ENCODE measurements at places on chromosomes 5 and 9.
A peak's percentile ranks its signal among the peaks of the same experiment; 100 is the strongest.

DNA sequence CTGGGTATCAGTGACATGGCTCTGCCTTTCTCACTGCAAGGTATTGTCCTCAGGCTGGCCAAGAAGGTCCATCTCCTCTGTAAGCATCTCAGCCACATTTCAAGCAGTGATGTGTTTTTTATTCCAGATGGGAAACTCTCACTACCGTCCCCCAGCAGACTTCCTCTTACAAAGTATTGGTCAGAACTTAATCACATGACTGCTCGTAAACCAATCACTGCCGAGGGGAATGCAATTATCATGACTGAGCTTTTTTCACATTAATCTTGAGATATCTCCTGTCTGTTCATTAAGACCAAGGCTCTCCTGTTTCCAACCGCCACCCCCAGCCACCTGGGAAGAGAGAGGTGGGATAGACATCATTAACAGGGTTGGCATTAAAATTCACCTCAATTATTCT lies 76.4 kb downstream of the BNC2 start:
- peak; percentile 61 for DNase-seq

GRCh38 chr5:157568222-157568621 lies 7.4 kb downstream of the ADAM19 start:
- no peak for DNase-seq

DNA sequence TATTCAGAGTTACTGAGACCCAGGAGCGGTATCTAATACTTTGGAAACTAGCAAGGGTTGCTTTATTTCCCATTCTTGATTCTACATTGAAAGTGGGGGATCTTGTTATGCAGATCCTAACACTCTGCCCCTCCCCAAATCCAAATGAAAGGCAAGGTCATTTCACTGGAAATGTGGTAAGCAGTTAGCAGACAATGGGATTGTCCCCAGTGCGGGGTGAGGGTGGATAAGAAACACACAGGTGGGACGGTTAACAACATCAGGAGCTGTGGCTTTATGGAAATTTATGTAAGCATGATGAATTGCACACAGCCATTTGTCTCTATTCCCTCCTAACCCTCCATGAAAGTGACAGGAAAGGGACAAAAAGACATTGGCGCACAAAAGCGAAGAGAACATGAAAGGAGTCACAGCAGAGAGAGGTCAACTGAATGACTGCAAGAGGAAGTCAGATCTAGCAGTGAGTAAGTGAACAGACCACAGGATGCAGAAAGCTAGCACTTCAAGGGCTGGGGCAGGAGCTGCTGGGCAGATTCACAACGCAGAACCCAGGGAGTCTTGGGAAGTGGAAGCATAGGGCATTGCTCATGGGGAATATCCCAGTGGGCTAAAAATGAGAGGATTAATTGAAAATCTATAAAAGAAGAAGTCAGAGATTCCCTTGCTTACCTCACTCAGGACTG lies 184.4 kb downstream of the HSD17B3 start:
- no peak for DNase-seq

DNA sequence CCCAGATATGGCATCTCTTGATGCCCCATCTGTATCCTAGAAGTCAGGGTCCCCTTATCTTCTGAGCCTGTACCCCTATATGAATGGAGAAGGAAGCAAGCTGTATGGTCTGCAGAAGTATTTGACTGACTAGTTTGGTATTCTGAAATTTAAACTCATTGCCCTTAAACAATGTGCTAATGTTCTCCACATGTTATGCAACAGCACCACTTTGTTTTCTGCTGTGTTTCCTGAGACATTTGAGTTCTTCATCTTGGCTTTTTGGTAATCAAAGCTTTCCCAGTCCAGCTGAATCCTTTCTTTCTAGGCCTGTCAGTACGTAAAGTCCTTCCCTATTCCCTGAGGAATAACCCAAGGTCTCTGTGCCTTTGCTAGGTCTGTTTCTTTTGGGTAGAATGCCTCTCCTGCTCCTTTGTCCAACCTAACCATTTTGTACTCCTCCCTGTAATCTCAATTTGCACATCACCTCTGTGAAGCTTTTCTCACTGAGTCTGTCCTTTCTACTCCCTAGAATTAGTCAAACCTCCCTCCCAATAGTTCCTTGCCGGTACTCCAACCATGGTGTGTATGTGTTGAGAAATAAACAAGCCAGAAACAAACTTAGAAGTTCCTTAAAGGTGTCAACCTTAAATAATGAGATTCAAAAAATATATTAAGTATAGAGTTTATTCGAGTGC lies 72.1 kb upstream of the HSPB3 start:
- DNase-seq: no peak

DNA sequence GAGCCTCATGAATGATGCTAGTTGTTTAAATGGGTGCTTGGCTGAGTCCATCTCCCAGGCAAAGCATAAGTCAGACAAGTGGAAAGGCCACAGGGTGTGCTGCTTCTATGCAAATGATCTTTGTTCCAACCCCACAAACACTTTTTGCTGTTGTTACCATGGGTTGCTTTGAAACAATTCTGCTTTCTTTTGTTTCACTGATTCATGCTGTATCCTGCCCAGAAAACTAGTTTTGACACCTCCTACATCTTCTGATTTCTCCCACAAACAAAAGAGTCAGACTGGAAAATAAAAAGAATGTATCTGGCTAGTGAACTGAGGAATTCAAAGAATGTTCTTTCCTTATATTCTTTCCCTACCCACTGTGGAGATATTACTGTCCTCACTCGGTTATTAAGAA lies 298.6 kb downstream of the DIRAS2 start:
- peak; percentile 14 for DNase-seq

DNA sequence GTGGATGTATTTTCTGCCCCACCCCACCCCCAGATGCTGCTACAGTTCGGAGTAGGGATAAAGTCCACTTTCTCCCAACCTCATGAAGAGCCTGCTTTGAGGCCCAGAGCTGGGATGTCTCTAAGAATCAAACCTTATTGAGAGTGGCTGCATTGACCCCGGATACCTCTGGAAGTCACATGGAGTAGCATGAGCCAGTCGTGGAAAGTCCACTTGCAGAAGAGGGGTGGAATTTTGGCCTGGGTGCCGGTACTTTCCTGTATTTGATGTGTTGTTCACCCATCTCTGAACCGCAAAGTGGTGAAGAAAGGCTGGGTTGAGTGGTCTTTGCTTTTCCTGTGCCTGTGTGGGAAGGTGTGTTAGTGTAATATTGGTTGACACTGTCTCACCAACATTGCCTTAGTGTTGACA lies 3.7 kb downstream of the OTULIN start:
- DNase-seq: no peak

DNA sequence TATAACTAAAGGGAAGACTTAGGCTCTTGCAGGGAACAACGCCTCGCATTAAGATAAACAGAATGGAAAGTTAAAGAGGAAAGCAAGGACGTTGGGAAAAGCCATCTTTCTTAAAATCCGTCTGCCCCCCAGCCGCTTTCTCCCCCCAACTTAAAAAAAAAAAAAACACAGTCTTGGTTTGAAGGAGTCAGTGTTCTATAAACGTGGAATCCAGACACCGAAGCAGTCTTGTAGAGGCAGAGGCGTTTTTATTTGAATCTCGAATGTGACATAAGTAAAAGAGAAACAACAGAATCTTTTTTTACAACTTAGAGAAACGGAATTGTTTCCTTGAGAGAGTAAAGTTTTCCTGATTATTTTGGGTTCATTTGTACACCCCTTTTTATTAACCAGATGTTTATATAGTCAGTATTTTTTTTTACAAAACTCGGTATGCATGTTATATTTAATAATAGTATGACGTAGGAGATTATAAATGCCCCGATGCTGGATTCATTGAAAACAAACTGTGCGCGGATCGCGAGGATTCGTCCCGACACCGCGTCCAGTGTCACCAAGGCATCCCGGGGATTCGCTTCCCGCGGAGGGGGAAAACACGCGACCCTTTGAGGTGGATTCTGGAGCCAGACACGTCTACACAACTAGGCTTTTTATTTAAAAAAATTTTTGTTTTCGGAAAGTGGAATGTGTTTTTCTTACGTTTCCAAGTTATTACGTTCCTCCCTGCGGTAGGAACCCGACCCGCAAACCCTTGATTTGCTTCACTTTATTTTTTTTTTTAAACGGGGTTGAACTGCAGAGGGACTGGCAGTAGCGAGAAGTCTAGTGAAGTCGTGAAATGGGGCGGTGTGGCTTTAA lies 6.7 kb downstream of the PTCH1 start:
- peak; percentile 79 for DNase-seq

GRCh38 chr5:107542428-107542827 lies 128.3 kb downstream of the EFNA5 start:
- DNase-seq: peak; percentile 98

DNA sequence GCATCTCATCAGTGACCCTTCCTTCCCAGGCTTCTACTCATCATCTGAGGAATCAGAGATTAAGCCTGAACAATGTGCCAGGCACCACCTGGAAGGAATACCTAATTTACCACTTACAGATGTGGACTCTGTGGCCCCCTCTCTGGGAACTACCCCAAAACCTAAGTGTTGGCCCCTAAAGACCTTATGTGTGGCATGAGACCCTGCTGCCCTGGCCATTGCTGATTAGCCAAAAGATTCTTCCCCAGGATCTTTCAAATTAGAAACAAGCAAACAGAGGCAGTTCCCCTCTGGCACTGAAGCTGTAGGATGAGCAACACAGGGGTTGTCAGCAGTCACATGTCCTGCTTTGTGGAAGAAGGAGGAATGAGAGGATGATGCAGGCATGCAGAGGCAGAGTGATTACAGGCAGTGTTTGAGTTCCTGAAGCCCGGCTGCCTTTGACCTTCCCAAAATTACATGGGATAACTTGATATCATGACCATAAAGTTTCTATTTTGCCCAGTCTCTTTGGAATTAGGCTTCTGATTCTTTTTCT lies 10.6 kb downstream of the SPINK4 start:
- DNase-seq: no peak

- DNase-seq: peak; percentile 51
These were observed 40.3 kb upstream of the NAA35 start for GRCh38 chr9:85900504-85901201.

DNA sequence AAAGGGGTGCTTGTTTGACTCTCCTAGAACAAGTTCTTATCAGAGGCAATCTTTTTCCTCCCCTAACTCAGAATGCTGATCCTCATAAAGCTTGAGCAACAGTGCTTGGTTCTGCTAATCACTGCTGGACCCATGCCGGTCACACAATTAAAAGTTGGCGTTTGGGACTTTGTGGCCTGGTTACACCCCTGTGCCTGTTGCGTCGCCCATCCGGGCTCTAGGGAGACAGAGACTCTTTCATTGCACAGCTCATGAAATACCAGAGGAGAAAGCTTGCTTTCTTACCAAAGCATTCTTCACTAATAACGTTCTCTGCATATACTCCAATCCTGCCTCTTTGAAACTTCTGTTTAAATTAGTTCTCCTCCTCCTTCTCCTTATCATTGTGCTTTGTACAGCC lies 301.1 kb downstream of the NR3C1 start:
- no peak for DNase-seq

DNA sequence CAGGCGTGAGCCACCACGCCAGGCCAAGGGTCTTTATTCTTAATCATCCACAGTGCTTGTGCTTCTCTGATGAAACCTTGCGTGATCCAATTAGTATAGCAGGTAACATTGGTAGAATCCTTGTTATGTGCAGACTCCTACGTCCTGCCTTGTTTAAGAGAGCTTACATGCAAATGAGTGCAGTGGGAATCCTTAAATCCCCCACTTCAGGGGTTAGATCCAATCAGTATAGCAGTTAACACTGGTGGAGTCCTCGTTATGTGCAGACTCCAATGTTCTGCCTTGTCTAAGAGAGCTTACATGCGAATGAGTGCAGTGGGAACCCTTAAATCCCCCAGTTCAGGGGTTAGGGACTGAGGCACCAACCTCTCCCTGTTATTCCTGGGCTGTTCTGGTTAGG lies 193.4 kb downstream of the SEMA6A start:
- no peak for DNase-seq

- DNase-seq: peak; percentile 10
These were observed 9.6 kb upstream of the SSBP2 start for GRCh38 chr5:81760521-81760920.

- no peak for DNase-seq
These were observed 287.7 kb downstream of the SLIT3 start for GRCh38 chr5:169013208-169013728.

GRCh38 chr9:93219692-93220091 lies 35.8 kb downstream of the WNK2 start:
- peak; percentile 43 for DNase-seq

- DNase-seq: peak; percentile 68
These were observed 27.6 kb downstream of the IL7R start for GRCh38 chr5:35884191-35884769.

GRCh38 chr9:92438900-92439526 lies 14.7 kb upstream of the OMD start:
- peak; percentile 41 for DNase-seq

DNA sequence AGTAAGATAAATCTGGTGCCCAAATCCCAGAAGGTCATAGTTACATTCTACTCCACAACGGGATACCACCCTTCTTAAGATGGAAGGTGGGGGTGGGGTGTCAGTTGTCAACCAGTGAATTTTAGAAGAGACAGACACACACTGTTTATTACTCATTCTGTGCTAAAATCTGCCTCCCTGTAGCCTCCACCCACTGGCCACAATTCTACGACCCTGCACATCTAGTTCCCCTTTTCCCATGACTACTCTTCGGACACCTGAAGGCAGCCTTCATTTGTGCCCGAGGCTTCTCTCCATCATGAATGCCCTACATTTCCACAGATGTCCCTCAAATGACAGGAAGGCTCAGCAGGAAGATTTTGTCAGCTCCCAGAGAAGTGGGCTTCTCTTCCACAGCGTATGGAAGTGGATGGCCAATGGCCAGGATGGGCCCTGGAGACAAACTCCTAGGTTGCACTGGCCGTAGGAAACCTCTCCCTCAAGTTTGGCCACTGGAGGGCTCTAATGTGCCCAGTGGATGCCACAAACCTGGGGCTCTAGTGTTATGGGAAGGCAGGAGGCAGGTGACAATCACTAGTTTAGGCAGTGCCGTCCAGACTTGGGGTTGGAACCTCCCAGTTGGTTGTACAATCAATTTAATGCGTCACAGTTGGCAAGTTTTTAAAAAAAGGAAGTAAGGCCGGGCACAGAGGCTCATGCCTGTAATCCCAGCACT lies 46.6 kb downstream of the PTPN3 start:
- peak; percentile 18 for DNase-seq

DNA sequence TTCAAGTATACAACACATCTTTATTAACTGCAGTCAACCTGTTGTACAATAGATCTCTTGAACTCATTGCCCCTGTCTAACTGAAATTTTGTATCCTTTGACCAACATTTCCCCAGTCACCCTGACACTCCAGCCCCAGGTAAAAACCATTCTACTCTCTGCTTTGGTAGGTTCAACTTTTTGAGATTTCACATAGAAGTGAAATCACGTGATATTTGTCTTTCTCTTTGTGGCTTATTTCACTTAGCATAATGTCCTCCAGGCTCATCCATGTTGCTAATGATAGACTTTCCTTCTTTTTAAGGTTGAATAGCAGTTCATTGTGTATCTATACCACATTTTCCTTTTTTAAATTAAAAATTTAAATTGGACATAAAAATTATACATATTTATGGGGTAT lies 126.5 kb upstream of the MAN2A1 start:
- DNase-seq: no peak

- DNase-seq: no peak
These were observed 51.9 kb downstream of the MRPL36 start for GRCh38 chr5:1747803-1748085.

- DNase-seq: peak; percentile 18
These were observed 13.6 kb downstream of the HAND1 start for GRCh38 chr5:154464438-154464837.

GRCh38 chr9:96293498-96294158 lies 8.3 kb downstream of the HSD17B3 start:
- no peak for DNase-seq

All from NCI-H69 (cell line).